ENCODE measurements at places on chromosomes 16 and 17.

DNA sequence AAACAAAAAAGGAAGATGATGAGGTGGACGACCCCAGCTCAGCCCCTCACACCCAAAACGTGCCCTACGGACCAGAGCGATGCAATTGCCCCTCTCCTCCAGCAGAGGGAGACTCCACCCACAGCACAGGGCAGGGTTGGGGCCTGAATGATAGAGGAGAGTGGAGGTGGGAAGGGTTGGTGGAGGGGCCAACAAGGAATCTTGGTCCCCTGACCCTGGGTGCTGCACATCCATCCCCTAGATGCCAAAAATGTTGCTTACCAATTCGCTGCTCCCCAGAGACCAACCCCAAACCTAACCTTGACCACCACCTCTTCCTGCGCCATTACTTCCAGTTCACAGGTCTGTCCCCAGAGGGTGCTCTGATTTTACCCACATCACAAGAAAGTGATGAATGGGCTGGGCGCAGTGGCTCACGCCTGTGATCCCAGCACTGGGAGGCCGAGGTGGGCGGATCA is 12.9 kb downstream of the P2RX5 start:
- DNase-seq = peak; percentile 84

DNA sequence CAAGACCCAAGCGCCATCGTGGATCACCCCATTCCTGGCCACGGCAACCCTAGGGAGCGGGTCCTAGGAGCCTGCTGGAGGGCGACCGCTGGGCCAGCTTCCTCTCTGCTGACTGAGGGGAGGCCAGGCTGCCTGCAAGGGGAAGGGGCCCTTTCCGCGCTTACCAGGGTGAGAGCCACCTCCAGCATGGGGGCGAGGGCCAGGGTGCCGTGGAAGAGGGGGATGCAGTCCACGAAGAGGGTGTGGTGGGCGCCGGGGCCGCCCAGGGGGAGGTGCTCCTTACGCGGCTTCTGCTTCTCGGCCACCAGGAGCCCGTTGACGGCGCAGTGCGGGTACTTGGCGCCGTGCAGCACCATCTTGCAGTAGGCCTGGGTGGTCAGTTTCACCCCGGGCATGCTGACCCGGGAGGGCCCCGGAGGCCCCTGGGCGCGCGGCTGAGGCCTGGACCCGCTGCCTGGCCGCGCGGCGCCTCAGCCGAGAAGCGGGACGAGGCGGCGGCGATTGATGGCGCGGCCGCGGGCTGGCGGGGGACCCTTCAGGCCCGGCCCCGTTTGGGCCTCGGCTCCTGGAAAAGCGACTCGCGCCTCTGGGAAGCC is 345 bp downstream of the EMC8 start:
- DNase-seq = peak; percentile 44

DNA sequence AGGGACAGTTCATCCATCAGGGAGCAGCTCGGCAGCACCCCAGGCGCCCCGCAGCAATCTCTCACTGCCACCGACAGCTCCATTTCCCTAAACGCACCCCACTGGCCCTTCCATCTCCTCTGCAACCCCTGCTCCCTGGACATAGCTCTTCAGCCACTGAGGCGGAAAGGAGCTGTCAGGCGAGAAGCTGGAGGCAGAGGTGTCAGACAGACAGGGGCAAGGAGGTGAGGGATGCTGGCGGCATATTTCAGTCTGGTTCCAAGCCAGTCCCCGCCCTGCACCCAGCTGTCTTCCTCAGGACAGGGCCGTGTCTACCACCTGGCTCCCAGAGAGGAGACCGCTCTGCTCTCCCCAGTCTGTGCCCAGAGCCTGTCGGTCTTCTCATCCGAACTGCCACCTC is 9.7 kb downstream of the ACLY start:
- DNase-seq = no peak

DNA sequence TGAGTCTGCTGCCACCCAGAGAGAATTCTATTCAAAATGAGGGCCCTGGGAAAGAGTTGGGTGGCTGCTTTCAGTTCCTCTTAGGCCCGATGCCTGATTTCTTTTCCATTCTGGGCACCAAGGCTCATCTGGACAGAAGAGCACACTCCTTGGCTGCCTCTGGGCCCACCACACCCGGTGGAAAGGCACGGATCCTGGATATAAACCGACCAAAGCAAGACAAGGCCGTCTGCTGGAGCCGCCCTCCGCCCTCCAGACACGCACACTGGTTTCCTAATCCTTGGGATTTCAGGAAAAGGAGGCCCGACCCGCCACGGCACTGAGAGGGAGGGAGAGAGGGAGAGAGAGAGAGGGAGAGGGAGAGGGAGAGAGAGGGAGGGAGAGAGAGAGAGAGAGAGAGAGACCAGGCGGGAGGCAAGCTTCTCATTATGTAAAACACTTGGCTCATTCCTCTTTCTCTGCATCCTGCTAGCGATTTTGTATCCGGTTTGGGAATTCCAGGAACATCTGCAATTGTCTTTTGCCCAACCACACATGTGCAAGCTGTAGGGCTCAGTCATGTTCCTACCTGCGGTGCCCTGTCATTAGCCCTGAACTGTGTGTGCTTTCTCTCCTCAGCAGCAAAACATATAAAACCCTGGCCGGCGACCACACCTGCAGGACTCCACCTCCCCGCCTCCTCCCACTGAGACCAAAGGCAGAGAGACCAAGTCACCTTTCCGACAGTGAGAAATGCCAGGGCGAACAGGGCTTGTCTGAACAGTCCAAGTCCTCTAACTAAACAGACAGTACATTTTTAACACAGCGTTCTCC is 347.2 kb downstream of the SOX9 start:
- DNase-seq = peak; percentile 56

GRCh38 chr17:17865035-17865434 is 28.2 kb upstream of the SREBF1 start:
- DNase-seq = no peak

- no peak for DNase-seq
These were observed 16.2 kb downstream of the DLG4 start for GRCh38 chr17:7203391-7203790.
